ENCODE measurements at places on chromosomes 12 and 14.
A peak's percentile ranks its signal among the peaks of the same experiment; 100 is the strongest.

- no peak for DNase-seq
Observed at GRCh38 chr12:39490500-39491282, 47.8 kb upstream of the KIF21A start.

DNA sequence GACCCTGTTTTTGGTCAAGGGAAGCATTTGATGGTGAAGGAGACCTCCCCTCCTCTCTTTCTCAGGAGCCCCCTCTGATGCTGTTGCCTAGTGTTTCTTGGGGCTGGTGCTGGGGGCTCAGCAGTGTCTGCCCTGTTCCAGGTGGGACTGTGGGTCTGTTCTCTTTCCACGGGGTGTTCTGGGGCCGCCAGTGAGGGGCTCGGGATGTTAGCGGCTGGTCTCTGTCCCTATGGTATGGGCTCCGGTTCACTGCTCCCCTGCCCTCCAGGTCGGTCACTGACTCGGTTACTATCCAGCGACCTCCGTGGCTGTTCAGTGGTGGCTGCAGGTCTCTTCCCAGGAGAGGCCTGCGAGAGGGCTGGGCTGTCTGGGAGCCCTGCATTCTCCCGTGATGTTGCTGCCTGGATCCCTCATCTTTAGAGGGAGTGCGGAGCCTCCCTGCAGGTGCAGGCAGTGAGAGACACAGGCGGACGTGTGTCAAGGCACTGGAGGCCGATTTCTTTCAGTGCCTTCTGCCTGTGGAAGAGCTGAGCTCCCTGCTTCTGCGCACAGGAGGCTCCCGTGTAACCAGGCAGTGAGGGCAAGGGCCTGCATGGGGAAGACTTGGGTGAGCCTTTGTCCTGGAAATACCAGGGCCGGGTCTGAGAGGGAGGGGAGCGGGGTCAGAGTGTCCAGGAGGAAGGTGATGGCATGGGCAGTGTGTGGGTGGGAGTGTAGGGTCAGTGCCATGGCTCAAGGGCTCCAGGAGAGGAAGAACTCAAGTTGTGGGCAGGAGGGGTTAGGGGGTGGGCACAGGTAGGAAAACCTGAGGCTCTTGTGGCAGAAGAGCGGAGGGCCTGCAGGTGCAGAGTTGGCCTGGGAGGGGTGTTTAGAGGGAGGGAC, 362.6 kb downstream of the TMEM121 start:
- peak; percentile 8 for DNase-seq

GRCh38 chr14:105357626-105358025, 40.7 kb upstream of the TEX22 start:
- DNase-seq = no peak

- no peak for DNase-seq
Observed at GRCh38 chr12:16269946-16270345, 7.5 kb downstream of the SLC15A5 start.

GRCh38 chr12:48901278-48901677, 24.0 kb downstream of the FKBP11 start:
- no peak for DNase-seq

DNA sequence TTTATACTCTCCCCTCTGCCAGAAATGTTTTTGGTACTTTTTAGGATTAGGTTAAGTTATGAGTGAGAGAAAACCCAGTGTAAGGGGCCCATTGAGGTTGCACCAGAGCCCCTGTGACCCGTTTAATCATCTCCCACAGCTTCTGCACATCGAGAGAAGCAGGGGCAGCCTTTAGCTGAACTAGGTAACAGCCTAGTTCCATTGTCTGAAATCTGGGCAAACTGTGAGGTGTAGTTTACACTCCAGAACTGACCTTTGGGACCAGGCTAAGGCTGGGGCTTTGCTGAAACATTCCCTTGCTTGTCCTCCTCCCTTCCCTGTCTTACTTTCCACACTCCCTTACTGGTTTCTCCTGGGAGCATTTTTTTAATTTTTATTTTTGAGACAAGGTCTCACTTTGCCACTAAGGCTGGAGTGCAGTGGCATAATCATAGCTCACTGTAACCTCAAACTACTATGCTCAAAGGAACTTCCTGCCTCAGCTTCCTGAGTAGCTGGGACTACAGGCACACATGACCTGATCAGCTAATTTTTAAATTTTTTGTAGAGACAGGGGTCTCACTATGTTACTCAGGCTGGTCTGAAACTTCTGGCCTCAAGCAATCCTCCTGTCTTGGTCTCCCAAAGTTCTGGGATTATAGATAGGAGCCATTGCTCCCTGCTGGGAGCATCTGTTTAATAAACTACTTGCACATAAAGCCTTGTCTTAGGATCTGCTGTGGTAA, 25.9 kb upstream of the DHRS2 start:
- no peak for DNase-seq

DNA sequence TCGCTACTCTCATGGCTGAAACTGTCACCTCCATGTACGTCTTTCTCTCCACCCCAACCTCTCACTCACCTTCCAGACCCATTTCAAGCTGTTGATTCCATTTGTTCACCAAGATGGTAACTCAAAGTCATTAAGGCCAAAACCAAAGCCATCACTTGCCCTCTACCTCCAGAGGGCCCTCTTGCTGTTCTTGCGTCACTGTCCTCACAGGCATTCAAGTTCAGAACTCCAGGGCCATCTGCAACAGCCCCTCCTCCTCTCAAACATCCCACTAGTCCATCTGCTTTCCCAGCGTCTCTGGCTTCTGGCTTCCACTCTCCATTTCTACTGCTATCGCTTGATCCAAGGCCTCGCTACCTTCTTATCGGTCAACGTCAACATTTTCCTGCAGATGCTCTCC, 74.5 kb downstream of the VWF start:
- DNase-seq = no peak

- DNase-seq = no peak
Observed at GRCh38 chr12:47714826-47715386, 9.1 kb upstream of the RPAP3 start.

DNA sequence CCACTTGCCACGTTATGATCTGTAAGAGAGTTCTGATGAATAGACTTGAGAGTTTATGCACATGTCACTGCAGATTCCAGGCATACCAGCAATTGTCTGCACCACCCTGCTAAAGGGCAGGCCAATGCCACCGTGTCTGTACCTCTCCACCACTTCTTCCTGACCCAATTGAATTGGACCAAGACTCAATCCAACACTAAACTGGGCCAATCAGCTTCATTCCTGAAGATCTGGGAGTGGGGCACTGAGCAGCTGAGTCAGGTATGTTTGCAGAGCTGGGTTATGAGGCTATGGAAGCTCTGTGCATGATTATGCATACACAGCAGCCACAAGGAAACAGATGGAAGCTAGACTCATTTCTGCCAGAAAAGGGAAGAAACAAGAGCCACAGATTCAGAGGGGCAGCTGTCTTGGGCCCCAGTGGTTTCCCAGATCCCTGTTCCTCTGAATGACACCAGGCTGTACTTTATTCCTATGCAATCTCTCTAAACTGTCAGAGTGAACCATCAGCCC, 28.0 kb downstream of the DAO start:
- DNase-seq = no peak

DNA sequence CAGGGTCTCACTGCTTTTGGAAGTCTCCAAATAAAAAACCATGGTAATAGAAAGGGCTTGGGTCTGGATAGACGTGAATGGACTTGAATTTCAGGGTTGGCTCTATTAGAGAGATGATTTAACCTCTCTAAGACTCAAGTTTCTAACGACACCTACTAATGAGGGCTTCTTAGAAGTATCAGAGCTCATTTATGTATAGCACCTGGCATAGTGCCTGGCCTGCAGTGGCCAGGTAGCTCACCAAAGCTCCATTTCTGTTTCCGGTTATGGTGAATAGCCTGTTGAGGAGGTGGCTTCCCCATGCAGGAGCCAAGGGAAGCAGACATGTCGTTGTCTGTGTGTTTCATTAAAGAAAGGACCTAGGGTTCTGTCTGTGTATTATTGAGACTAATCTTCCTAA, 108.6 kb downstream of the ETV6 start:
- no peak for DNase-seq

DNA sequence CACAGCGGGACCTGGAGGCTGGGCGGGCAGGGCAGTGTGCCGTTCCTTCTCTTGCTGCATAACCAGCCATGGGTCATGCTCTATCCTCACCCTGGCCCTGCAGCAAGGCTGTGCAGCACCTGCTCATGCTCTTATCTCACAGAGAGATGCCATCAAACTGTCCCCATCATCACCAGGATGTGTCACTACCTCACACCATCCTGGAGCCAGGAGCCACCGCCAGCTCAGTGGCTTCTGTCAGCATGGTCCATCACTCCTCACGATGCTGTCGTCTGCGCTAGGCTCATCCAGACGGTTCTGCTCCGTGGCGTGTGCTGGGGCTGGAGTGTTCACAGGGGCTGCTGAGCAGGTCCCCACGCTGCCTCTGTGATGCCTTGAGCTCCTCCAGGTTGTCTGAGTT, 77.2 kb upstream of the DYNC1H1 start:
- DNase-seq = no peak

DNA sequence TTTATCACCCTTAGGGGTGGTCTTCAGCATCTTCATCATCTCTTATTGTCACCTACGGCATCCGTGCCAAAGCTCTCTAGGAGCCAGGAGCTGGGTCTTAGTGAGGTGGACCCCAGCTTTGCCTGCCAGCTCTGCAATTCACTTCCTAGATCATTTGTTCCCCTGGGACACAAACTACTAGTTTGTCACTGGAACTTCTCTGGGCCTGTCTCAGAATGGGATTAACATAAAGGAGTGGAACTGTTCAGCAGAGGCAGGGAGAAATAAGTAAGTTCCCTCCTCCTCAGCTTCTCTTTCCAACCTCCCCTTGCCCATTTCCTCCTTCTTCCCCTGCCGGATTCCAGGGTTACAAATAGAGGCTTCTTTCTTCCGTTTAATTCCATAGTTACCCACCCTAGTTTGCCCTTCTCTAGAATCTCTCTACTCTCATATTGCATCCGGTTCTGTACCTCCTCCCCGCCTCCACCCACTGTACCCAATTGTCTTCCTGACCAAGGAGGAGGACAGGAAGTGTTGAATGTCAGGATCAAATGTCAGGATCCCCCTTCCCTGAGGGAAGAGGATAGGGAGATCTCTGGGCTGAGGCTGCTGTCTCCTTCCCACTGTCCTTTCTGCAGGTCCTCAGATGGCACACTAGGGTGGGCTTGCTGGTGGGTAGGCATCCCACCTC, 25.0 kb downstream of the LARP4 start:
- no peak for DNase-seq

GRCh38 chr14:38824706-38825105, 278.3 kb downstream of the SEC23A start:
- DNase-seq = no peak

GRCh38 chr12:50258167-50258551, 25.2 kb downstream of the LIMA1 start:
- DNase-seq = no peak

GRCh38 chr14:20841096-20841495, 38.5 kb upstream of the RNASE1 start:
- DNase-seq = no peak

- DNase-seq = no peak
Observed at GRCh38 chr12:80299976-80300375, 144.1 kb upstream of the PTPRQ start.

DNA sequence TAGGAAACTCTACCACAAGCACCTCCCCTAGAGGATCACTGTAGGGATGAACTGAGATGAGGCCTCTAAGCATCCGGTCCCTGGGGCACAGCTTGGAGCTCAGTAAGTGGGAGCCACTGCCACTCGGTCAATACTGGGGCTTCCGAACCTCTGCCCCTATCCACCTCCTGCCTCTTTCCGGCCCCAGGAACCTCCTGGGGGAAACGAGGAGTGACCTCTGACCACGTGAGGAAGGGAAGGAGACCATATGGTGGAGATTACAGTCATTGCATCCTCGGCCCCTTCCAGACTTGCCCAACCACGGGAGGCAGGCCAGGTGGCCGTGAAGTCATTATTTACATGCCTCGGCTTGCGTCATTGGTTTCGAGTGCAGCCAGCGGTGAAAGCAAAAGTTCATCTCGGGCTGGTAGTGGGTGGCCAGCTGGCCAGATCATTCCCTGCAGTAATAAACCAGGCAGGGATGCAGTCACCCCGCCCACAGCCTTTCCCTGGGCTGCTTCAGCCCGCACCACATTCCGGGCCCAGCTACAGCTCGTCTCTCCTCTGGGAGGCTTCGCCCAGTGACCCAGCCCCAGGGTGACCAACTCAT, 65.4 kb downstream of the C14orf132 start:
- DNase-seq = no peak

GRCh38 chr12:29709054-29709453, 74.7 kb downstream of the TMTC1 start:
- no peak for DNase-seq

- no peak for DNase-seq
Observed at GRCh38 chr12:120759591-120760348, 34.1 kb downstream of the ACADS start.

GRCh38 chr14:87271331-87271730, 721.7 kb downstream of the GALC start:
- DNase-seq = no peak

DNA sequence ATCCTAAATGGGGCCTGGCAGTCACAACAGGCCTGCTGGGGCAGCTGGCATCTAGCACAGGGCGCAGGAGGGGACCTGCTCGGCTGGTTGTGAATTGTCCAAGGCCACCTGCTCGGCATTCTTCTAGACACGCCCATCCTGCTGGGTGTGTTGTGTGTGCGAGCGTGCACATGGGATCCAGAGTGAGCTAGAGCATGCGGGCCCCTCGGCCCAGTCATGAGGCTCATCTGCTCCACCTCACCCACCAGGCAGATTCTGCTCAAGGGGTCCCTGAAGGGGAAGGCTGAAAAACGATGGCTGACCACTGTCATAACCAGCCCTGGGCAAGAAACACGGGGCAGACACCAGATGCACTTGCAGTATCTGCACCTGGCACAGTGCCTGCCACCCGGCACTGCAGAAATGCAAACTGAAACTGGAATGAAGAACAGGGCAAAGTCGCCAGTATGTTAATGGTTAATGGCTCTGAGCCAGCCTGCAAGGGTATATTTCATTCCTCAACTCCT, 31.8 kb downstream of the MAX start:
- no peak for DNase-seq

DNA sequence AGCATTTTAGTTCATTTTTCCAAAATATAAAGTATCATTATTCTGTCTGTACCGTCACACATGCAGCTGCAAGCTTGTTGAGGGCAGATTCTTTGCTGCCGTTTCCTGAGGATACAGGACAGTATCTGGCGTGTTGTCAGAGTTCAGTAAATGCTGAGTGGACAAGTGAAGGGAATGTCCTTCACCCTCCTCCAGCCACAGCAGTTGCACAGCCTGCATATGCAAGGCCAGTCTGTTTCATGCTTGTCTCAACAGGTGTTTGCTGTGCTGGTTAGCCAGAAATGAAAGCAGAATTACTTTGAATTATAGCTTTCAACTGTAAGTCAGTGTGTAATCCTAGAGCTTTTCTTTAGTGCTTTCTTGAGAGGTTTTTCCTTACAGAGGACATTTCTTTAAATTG, 36.5 kb downstream of the TDP1 start:
- DNase-seq = no peak

Data from mesothelial cell of epicardium (in vitro differentiated cells).